ENCODE measurements at places on chromosomes 5 and 9.
A peak's percentile ranks its signal among the peaks of the same experiment; 100 is the strongest.

GRCh38 chr5:178786859-178787499 is 56.5 kb upstream of the ZNF354A start:
- DNase-seq, result no peak

GRCh38 chr9:87766697-87767096 is 40.8 kb downstream of the CTSL start:
- no peak for DNase-seq

- DNase-seq, result no peak
These were observed 4.7 kb downstream of the NOTCH1 start for GRCh38 chr9:136541179-136541578.

GRCh38 chr5:75640826-75641225 is 29.6 kb downstream of the ANKDD1B start:
- no peak for DNase-seq

DNA sequence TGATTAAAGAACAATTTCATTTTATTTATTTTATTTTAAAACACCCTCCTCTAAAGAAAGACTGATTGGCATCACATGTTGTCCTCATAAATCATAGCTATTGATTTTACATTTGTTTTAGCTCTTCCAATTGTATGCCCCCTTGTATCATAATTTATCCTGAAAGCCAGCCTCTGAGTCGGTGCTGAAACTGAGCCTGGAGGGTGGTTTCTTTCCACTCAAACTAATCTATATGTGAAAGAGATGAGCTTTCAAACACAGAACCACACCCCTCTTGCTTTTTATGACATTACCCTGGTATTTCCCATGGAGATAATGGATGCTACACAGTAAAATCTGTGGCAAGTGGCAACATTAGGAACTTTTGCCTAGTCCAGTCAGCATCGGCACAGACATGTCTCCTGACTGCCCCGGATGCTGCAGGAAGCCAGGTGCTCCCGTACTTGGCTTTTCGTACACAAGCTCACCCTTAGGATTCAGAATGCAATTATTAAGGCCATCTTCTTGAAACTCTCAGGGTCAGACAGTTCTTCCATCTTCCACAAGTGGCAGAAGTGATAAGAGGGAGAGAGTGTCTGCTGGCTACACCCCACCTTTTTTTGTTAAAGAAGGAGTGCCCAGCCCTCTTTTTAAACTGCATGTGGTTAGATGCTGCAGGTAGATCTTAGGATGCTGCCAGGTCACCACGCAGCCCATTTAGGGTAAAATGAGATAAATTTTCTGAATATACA is 91.1 kb downstream of the SNCAIP start:
- no peak for DNase-seq

DNA sequence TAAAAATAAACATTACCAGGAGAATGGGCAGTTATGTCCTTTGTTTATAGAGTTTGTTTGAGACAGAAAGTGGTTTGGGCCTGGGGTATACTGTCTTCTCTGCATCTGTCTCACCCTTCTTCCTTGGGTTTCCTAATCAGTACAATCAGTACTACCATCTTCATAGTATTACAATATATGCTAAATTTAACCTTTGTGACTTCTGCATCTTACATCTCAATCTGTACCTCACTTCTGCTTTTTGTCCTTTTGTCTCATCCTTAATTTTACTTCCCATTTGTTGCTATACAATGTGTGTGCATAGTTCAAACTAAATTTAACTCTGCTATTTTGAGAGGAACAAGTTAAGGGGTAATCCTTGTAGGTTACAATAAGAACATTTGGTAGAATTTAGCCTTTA is 19.6 kb downstream of the FBXO38 start:
- DNase-seq, result no peak

GRCh38 chr5:17411436-17412402 is 86.3 kb upstream of the TAF11L2 start:
- no peak for DNase-seq

DNA sequence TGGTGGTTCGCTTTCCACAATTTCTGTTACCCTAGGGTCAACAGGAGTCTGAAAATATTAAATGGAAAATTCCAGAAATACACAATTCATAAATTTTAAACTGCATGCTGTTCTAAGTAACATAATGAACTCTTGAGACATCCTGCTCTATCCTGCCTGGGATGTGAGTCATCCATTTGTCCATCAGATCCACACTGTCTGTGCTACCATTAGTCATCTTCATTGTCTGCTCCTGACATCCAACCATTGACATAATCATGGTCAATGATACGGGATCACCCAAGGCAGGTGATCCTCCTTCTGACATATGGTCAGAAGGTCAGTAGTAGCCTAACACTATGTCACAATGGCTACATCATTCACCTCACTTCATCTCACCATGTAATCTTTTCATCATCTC is 276.7 kb upstream of the KIF2A start:
- no peak for DNase-seq

- no peak for DNase-seq
These were observed 26.9 kb downstream of the UIMC1 start for GRCh38 chr5:176979669-176980068.

DNA sequence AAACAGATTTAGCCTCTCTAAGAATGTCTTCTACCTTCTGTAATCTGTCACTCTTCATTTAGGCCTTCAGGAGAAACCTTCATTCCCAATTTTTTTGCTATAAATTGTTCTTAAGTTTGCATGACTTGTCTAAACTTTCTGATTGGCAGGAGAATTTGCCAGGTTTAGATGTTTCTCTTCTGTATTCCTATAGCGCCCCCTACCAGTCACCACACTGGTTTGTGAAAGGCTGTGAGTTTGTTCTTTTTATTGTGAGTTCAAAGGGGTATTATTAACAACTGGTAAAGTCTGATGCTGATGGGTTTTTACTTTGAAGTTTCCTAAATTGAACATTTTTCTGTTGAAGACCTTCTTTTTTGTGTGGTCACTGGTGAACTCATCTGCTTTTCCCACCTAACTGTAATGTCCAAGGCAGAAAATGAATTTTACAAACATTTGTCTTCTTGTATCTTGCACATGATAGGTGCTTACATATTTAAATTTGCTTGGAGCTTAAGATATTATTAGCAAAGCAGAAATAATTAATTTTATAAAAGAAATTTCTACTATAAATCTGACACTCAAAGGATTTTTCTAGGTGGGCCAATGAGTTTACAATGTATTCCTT is 18.4 kb upstream of the F2RL2 start:
- peak; percentile 50 for DNase-seq

DNA sequence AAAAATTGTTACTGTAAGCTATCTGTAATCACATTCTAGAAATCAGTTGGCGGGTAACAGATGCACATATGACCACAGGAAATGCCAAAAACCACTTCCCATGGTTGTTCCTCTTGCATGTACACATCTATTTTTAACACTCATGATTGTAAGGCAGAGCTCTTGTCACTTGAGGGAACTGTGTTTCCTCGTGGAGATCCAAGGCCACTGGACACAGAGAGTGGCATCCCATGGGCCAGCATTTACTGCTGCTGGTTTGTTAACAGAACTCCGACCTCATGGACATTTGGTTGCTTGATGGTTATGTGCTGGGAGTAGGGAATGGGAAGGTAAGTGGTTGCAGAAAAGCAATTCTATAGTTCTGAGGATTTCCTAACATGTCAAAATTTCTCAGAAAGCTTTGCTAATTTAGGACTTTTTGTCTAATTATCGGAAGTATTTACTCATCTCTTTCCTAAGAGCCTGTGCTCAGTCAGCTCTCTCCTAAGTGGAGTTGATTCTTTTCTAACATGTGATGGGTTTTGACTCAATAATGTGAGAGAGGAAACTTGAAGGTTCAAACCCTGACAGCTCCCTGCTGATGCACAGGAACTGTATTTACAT is 202.0 kb upstream of the NR3C1 start:
- DNase-seq, result no peak

GRCh38 chr9:87263291-87263690 is 234.4 kb upstream of the DAPK1 start:
- no peak for DNase-seq

GRCh38 chr5:124871303-124871702 is 124.9 kb upstream of the ZNF608 start:
- DNase-seq, result no peak

DNA sequence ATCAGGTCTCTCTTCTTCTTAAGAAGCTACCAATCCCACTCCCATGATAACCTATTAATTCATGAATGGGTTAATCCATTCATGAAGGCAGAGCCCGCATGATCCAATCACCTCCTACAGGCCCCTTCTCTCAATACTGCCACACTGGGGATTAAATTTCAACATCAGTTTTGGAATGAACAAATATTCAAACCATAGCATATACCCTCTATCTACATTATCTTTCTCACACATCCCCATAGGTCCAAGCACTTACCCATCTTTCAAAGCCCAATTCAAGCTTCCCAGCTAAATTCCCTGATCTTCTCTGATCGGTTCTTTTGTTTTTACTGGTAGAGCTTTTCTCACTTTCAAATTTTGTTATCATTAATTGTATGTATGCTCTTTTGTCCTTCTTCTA is 10.5 kb upstream of the SHOC1 start:
- no peak for DNase-seq

DNA sequence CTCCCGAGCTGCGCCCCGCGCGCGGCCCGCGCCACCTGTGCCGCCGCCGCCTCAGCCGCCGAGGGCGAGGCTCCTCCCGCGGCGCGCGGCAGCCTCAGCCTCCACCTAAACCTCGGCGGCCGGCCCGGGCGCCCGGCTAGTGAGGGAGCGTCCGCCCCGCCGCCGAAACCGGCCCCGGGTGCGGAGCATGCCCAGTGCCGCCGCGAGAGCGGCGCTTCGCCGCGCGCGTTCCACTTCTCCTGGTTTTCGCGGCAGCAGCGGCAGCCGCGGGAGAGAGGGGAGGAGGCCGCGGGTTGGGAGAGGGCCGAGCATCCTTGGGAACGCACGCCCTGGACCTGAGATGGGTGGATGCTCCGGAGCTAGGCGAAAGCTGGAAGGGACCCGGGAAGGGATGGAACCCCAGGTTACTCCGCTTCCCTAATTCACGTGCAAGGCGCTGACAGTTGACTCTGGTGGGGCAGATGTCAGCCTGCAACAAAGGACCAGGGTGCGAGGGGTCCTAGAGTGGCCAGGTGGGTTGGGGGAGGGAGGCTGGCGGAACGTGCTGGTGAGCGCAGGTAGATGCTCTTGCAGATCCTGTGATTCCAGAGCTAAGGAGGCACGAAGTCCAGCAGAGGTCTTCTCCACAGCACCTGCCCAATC is at the start of gene CTNND2:
Gene CTNND2 (minus strand): TSS at position 182 of the 642 bp plus-strand sequence. CDS start 593 bp downstream, outside the sequence.
- DNase-seq, result no peak

- DNase-seq, result no peak
These were observed 157.6 kb downstream of the DENND1A start for GRCh38 chr9:123772374-123772773.

DNA sequence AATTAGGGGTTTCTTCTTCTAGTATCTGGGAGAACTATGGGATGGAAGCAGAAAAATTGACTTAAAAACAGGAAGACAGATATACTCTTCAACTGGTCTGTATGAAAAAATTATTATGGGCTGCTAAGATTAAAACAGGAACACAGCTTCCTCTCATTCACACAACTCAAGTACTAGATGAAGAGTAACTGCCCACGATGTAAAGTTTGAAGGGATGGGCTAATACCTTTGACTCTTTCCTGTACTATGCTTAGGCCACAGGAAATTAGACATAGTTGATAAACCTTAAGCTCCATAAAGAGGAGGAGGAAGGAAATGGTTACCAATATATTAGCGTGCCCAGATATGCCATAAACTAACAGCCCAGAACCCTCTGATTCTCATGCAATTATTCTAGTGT is 88.6 kb downstream of the ANKRD31 start:
- DNase-seq, result no peak

DNA sequence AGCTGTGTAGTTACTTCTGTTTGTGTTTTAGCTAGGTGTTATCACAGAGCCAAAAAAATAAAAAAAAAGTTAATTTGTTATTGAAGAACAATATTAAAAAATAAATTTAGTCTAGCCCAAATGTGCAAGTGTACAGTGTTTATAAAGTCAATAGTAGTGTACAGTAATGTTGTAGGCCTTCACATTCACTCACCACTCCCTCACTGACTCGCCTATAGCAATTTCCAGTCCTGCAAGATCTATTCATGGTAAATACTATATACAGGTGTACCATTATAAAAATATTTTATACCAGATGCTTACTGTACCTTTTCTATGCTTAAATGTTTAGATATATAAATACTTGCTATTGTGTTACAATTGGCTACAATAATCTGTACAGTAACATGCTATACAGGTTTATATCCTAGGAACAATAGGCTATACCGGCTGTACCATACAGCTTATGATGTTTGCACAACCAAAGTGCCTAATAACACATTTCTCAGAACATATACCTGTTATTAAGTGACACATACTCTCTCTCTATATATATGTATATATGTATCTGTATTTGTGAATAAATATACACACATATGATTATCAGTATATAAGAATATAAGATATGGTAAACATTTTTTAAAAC is 341.4 kb upstream of the EDIL3 start:
- DNase-seq, result no peak

DNA sequence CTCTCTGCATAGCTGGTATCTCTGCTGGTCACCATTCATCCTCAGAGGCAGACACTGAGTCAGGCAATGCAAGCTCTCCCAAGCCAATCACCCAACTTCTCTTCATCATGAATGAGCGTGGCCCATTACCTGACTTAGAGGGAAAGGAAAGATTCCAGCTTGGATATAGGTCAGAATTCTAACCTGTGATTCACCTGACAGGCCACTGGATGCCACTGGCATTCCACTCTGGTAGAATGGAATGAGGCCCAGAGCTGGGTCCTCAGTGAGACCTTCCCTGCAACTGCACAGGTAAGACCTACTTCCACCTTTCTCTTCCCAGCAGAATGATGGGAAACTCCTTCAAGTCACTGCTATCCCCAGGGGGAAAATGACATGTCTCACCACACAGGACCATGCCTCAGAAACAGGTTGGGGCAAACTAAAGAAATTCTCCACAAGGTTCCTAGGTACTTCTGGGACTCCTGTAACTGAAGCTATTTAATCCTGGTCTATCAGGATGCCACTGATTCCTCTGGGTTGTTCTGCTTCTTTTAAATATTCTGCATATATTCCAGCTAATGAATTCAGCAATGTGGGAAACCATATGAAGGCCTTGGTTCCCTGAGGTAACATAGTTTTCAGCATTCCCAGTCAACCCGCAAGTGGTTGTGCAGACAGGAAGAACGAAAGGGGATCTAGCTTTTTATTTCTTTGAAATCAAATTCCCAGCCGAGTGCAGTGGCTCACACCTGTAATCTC is 62.0 kb downstream of the SUSD1 start:
- peak; percentile 3 for DNase-seq

DNA sequence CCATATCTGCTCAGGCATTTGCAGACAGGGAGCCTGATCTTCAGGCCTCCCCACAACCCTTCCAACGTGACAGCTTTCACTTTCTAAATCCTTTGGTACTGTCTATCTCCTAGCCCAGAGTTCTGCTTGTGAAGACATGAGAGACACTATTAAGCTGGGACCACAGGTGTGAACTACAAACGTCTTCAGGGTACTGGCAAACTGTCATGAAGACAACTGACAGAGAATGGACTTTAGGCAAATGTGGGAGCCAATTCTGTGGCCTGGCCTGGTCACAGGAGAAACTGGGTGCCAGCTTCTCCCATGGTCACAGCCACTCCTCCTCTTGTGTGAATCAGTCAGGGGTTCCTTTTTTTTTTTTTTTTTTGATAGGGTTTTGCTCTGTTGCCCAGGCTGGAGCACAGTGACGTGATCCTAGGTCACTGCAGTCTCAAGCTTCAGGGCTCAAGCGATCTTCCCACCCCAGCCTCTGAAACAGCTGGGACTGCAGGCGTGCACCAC is 10.4 kb downstream of the TRIM14 start:
- DNase-seq, result no peak
